ENCODE measurements at places on chromosomes 2 and 18. TPM values are rescaled to one million over a fixed set of nuclear protein-coding genes. Genes with fewer than 3 reads are reported as not detected.

PROKR1 gene
- total RNA-seq: 2.2 TPM

OR6B2 gene
- total RNA-seq: not detected

TMEM198 gene
- total RNA-seq: 5.3 TPM

TUBA3E gene
- 0.11 TPM for total RNA-seq

CPO gene
- 0.33 TPM for total RNA-seq

DSEL gene
- total RNA-seq: 55.4 TPM

Measured in spinal cord (tissue), 10 donors.